Activated T-helper 2 cell treated with anti-CD3 and anti-CD28 coated beads, Interferon-gamma antibody, Interleukin-2, Interleukin-4, amounts not matched to agents 10 μg/mL and 5 μg/mL and 100 μg/mL, durations not matched to agents 14 hours and 24 hours and 36 hours (primary cell): ENCODE measurements at places on chromosomes 7 and 10.
A peak's percentile ranks its signal among the peaks of the same experiment; 100 is the strongest.

DNA sequence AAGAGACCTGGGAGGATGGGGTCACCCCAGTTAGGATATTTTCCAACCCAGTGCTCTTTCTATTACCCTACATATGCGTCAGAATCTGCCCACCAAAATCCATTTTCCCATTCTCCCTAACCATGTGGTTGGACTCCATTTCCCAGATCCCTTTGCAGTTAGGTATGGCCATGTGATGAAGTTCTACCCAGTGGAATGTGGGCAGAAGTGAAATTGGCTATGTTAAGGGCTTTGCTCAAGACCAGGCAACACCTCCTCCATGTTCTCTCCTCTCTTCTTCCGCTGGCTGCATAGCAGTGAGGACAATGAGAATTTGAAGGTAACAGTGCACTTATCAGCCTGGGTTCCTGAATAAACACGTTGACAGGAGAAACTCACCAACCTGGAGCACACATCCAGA is 111.3 kb downstream of the CABCOCO1 start:
- no peak for DNase-seq

DNA sequence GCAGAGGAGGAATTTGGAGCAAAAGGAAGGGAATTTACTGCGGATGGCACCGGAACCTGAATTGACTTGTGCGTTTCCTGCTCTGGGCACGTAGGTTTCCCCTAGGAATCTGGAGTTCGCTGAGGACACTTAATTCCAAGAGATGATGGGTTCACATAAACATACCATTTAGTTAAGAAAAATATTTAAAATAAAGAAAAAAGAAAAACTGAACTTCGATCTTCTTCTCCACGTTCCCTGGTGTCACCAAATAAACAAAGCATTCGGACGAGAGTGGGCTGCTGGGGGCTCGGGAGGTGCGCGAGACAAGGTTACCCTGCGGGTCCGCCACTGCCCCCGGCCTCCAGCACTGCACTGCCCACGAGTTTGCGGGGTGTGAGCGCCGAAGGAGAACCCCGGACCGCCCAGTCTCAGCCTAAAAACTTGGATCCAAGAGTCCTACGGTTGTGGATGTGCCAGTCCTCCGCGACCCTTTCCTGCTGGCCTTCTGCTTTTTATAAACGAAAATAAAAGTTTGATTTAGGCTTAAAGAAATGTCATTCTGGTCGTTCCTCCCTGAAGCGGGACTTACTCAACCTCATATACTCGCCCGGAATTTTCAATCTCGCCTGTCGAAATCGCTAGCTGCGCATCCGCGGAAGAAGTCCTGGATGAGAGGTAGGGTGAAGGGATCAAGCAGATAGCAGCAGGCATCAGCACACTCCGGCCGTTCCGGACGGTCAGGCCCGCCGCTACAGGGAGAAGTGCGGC is 30.3 kb downstream of the SKIDA1 start:
- DNase-seq = no peak

- DNase-seq = no peak
These were observed 31.3 kb downstream of the FZD1 start for GRCh38 chr7:91295576-91295975.

- DNase-seq = no peak
These were observed 336.3 kb downstream of the PPP1R3A start for GRCh38 chr7:113582471-113582870.

DNA sequence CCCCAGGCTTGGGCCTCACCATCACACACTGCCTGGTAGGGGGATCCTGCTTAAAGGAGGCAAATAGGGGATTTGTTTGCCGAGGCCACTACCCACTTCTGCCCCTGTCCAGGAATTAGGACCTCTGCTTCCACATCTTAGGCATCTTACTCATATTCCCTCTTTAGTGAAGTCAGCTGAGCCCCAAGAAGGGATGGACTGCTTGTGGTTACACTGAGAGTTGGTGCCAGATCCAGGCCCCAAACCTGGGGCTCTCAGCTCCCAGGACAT is 1.6 kb upstream of the GPRIN2 start:
- peak; percentile 9 for DNase-seq

DNA sequence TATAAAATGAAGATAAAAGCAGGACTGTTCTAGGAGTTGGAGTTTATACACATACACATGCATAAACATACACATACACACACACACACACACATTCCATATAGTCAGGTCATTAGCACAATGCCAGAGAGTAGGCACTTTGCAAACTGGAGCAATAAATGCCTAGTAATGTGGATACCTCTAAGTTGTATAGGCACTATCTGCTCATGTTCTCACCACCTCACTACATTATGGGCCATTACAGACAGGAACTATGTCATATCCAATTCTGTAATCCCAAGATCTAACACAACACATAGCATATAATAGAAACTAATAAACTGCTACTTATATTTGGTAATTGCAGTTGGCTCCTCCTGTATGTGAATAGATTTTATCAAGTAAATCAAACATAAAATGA is 115.6 kb downstream of the GRM8 start:
- DNase-seq = no peak

DNA sequence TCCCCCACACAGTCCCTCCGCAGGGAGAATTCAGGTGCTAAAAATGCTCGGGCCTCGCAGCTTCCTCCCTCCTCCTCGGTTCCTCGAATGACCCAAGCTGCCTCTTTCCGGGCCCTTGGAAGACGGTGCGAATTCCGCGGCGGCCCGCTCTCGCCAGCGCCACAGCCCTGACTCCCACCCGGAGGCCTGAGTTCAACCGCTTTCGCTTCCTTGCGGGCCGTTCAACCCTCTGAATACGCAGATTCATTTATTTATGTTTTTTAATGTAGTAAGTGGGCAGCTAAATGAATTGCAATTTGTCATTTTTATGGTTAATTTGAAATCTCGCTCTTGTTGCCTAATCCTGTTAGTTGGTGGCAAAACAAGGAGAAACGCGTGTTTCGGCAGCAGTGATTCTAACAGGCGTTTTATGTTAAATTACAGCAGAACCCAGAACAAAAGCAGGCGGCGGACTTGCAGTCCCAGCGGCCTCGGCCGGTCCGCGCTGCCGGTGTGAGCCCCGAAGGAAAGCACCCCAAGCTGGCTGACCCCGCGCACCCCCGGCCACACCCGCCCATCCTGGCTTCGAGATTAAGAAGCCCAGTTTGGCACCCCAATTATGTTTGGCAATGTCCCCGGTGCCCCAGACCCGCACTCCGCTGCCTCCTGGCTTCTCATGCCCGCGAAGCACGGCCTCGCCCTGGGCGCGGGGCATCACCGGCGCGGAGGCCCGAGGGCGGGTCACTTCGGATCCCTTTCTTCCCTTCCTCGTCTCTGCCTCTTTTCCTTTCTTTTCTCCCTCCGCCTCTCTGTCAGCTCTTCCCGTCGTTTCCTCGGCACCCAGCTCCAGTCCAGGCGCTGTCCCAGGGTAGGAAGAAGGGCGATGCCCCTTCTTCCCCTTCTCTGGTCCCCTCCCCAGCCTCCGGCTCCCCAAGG is 75.9 kb downstream of the INSIG1 start:
- no peak for DNase-seq

GRCh38 chr10:96387161-96387560 is 28.4 kb upstream of the OPALIN start:
- no peak for DNase-seq

DNA sequence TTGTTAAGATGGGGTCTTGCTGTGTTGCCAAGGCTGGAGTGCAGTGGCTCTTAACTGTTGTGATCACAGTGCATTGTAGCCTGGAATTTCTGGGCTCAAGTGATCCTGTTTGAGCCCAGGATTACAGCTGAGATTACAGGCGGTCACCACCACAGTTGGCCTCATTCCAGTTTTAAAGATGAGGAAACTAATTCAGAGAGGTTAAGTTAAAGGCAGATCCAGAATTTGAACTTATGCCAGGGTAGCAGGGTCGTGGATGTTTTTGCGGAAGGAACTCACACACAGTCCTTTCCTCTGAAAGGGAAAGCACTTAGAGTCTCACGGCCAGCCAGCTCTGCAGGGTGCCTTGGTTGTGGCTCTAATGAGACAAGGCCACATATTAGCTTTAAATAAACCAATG is 84.7 kb downstream of the MMRN2 start:
- DNase-seq = no peak

DNA sequence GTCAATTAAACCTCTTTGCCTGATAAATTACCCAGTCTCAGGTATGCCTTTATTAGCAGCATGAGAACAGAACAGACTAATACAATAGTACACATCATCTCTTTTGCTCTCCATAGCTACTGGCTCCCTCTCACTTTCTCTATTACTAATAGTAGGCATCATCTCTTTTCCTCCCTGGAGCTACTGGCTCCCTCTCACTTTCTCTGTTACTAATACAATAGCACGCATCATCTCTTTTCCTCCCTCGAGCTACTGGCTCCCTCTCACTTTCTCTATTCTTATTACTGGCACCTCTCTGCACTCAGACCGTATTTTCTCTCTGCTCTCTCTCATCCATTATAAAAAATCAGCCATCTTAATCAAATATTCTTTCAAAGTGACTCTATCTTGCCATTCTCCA is 37.1 kb downstream of the SLC25A13 start:
- DNase-seq = no peak

DNA sequence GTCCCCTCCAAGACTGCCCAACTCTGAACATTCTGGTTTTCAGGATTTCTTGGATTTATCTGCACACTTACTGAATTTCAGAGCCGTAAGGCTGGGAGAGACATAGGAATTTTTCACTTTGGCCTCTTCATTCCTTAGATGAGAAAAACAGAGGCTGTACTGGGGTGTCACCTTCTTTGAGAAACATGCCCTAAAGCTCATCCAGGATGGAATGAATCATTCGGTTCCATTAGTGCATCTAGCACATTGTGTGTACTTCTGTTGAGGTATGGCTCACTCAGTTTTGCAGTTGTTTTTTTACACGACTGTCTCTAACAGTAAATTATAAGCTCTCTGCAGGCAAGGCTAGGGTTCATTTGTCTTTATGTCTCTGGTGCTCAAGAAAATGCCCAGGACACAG is 383.4 kb downstream of the GATA3 start:
- DNase-seq = no peak

DNA sequence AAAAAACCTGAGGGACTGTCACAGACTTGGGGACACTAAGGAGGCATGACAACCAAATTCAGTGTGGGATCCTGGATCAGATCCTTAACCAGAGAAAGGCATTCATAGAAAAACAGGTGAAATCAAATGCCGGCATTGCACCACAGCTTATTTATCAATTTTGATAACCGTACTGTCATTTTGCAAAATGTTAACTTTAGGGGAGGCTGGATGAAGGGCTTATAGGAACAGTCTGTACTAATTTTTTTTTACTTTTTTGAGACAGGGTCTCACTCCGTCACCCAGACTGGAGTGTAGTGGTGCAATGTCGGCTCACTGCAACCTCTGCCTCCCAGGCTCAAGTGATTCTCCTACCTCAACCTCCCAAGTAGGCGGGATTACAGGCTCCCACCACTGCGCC is 217.1 kb downstream of the ELMO1 start:
- no peak for DNase-seq

DNA sequence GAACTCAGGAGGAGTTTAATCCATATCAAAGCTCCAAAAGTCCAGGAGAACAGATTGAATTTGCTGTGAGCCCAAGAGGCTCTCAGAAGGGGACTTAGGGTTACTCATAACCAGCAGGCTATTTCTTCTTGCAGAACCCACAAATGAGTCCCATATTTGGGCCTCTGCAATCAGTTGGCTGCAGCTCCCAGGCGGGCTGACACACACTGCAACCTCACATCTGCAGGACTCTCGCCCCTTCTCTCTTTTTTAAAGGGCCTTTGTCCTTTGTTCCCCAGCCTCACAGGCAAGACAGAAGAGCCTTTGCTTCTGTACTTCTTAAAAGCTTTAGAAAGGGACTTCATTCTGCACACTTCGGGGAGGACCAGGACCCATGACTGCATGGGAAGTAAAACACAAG is 26.7 kb downstream of the CREB3L2 start:
- no peak for DNase-seq

- peak; percentile 56 for DNase-seq
These were observed 822 bp downstream of the ZNF800 start for GRCh38 chr7:127391591-127392181.

DNA sequence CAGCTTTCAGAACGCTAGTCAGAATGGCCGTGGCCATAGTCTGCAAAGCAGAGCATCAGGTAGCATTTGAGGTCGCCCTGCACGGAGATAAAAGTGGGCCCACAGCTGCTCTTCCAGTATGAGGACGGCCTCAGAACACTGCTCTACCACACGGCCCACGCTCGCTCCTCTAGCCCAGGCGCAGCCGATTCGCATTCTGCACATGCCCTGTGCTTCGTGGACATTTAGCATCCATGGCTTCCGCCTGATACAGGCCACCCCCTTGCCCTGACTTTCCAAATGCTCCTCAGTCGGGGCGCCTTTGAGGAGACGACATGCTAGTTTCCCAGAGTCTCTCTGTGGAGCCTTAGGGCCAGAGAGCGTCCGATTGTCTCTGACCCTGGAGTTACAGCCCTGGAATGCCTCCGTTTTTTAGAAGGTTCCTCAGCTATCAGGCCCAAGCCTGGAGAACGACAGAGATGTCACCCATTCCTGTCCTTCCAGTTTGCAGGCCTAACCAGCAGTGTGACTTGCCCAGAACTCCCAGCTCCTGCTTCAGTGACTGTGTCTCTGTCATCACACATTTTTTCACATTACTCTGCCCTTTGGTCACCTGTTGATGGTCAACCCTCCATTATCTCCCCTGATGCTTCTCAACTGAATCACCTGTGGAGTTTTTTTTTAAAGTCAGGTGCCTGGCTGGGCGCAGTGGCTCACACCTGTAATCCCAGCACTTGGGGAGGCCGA is 14.3 kb downstream of the STRA8 start:
- no peak for DNase-seq

GRCh38 chr7:47776335-47776734 is 171.9 kb downstream of the PKD1L1 start:
- no peak for DNase-seq

GRCh38 chr7:130794619-130794922 is 60.6 kb upstream of the KLF14 start:
- DNase-seq = no peak

- no peak for DNase-seq
These were observed 36.0 kb upstream of the GLI3 start for GRCh38 chr7:42272793-42273665.

DNA sequence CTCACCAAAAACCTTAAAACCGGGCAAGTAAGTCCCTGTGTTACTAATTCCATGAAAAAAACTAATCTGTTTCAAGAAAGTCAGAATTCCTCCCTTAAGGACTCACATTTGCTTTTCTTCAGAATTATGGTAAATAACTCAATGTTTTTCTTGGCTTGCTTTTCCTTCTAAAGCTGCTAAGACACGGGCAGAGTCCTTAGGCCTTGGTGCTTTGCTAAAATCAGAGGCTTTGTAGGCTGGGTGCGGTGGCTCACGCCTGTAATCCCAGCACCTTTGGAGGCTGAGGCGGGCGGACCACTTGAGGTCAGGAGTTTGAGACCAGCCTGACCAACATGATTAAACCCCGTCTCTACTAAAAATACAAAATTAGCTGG is 32.0 kb downstream of the GNA12 start:
- DNase-seq = no peak

DNA sequence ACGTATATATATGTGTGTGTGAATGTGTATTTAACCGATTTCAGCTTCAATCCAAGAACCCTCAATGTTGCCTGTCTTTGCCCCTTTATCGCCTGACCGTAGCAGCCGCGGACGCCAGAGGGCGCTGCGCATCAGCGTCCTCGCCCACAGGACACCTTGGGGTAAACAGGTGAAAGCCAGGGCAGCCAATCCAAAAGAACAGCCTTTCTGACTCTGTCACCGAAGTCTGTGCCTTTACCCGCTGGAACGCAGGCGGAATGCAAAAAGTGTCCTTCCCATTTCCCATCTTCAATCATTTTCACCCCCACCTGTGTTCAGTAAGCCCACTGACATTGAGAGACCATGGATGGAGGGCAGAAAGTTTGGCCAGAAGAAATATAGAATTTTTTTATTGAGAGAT is 3.6 kb downstream of the NXPH1 start:
- DNase-seq = peak; percentile 34
